Dermis blood vessel endothelial cell (primary cell): ENCODE measurements at places on chromosomes 3 and 15. TPM values are rescaled to one million over a fixed set of nuclear protein-coding genes. Genes with fewer than 3 reads are reported as not detected.

GRCh38 chr15:57320631-57321220, 55.6 kb upstream of the CGNL1 start:
- peak; percentile 91 for DNase-seq

PRR20G gene
- total RNA-seq, result not detected in 2 replicates

DNA sequence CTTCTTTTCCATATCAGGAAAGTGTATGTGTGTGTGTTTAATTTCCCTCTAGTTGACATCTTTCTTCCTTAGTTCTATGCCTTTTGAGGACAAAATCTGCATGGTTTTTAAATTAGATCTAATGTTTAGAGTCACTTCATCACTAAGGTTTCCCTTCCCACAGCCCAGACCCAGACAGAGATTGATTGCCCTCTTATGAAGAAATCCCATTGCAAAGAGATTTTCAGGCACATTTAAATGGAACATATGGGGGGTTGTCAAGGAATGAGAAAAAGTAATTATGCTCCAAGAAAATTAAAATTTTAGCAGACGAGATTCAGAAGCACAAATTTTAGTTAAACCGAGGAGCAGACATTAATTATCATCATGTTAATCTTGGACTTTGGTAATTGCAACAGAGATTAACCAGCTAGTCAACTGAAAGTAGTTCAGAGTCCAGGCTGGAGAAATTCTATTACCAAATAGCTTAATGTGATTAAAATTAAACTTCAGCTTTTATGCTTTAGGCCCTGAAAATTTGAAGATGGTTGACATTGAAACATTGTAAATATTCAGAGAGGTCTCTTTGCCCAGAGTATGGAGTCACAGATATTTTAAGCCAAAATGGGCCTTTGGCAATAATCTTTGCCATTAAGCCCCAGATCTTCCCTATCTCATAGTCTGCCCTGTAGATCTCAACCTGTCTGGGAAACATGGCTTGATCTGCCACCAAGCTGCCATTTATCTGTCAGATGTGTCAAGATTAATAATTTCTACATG, 143.4 kb downstream of the TMEM108 start:
- DNase-seq, result no peak

DNA sequence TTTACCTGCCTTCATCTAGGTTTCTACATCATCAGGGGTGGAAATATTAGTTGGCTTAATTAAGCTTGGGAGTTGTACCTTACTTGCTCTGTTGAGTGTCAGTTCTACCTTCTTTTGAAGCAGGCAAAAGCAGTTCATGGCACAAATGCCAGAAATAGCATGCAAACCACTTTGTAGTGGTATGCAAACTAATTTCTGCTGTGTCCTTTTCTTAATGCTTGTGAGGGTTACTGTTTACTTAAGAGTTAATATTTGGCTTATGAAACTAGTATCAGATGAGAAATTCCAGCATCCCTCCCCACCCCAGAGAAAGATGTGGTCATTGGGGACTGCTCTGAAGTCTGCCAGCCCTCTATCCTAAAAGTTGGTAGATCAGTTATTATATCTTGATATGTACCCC, 7.1 kb downstream of the ATP2C1 start:
- DNase-seq, result no peak

CPOX gene
- 26.0 and 33.2 TPM in 2 replicates for total RNA-seq

DNA sequence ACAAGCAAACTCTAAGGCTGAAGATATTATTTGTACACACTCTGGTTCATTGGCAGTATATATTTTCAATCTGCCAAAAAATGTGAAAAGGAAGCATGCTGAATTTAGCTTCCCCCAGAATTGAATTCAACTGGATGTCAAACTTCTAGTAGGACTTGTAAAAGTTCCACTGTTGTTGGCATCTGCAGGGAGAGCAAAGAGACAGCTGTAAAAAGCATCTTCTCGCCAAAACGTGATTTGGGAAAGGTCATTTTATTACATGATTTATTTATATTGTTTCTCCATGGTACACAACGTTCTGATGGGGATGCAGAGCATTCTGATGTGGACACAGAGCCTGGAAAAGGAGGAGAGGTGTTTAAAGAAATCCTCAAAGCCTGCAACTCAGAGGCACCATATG, 196.7 kb upstream of the ADAMTS9 start:
- no peak for DNase-seq

DNA sequence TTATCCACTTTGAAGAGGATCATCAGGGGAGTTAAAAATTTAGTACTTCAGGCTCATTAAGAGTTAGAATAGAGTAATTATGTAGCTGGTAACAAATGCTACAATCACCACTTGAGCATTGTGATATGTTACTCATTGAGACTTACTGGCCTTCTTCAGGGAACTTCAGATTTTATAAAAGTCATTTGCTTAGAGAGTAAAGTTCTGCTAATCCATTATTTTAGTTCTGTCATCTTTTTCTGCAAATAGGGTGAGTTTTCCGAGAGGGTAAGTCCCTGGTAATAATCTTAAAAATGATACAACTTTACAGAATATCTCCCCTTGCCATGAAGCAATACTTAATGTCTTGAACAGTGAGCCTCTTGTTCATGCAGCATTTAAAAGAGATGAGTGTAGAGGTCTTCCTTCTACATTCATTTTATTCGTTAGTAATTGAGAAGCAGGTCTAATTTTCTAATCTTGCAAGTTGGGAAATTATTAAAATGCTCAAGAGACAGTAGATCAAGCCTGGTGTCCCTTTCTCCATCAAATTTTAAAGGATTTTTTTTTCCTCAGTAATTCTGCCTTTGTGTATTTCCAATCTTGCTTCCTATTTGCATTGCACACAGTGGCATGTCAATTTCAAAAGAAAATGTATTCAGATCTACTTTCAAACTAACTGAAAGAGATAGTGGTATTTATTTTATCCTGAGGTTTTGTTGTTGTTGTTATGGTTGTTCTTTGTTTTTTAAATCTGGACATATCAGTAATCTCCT, 52.6 kb downstream of the MBNL1 start:
- DNase-seq, result no peak

CILP gene
- total RNA-seq, result not detected in 2 replicates

- DNase-seq, result peak; percentile 26
Measured at GRCh38 chr15:31062310-31062847, 39.1 kb downstream of the TRPM1 start.

- DNase-seq, result no peak
Measured at GRCh38 chr3:151580591-151580990, 119.7 kb upstream of the IGSF10 start.

GRCh38 chr3:79086514-79086913, 681.3 kb downstream of the ROBO1 start:
- peak; percentile 56 for DNase-seq
